DMS 273 treated with DMSO at 0.1 percent for 48 hours (cell line): ENCODE measurements at places on chromosomes 13 and 19.

- DNase-seq: no peak
These were observed 138.7 kb downstream of the KDM4B start for GRCh38 chr19:5107432-5108122.

DNA sequence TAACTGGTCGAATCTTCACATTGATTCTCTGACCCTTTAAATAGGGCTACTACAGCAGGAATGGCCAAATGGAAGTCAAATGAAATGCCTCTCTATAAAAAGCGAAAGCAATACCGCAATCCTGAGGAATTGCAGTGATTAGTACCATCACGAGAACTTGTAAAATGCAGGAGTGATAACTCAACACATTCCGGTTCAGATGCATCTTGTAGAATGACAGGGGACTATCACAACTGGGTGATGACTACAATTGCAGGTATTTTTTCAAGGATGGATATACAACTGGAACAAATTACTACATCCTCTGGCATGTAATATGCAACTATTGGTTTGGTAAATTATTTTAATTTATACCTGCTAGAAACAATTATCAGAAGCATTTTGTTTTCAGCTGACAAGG, 140.4 kb downstream of the PCDH20 start:
- no peak for DNase-seq

- no peak for DNase-seq
These were observed 2.5 kb upstream of the ITM2B start for GRCh38 chr13:48230541-48230940.

DNA sequence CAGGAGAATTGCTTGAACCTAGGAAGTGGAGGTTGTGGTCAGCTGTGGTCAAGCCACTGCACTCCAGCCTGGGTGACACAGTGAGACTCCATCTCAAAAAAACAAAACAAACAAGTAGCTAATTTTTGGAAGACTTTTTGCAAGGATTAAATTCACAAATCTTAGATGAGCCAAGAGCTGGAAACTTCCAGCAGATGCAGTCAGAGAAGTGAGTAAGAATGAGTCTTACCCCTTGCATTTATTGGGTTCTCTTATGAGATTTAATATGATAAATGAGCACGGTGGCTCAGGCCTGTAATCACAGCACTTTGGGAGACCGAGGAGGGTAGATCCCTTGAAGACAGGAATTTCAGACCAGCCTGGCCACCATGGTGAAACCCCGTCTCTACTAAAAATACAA, 44.9 kb upstream of the NBEA start:
- DNase-seq: no peak

DNA sequence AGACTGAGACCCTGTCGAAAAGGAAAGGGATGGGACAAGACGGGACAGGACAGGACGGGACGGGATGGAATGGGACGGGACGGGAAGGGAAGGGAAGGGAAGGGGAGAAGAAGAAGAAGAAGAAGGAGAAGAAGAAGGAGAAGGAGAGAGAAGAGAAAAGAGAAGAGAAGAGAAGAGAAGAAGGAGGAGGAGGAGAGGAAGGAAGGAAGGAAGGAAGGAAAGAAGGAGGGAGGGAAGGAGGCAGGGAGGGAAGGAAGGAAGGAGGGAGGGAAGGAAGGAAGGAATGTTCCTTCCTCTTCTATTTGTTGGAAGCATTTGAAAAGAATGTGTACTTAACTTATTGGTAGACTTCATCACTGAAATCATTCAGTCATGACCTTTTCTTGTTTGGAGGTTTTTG, 9.6 kb upstream of the SHFL start:
- no peak for DNase-seq

GRCh38 chr19:5343848-5344247, 3.2 kb upstream of the PTPRS start:
- peak; percentile 53 for DNase-seq

GRCh38 chr13:94703721-94704314, 8.5 kb downstream of the SOX21 start:
- DNase-seq: no peak

GRCh38 chr19:45180936-45181335, 2.4 kb downstream of the BLOC1S3 start:
- DNase-seq: no peak

DNA sequence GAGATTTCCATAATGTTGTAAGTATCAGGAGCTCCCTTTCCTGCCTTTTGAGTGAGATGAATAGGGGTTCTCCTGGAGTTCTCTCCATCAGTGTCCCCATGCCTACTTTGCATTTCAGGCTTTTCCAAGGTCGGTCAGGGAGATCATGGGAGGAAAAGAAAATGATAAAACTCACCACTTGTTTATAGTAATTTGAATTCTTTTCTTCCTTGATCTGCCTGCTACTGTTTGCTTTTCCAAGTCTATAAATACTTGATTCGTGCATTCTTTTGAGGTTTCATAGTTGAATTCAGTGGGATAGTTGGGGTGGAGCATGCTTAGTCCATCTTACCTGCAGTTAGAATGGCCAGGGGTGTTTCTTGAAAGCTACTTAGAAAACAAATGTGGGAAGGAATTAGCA, 51.5 kb downstream of the PCCA start:
- no peak for DNase-seq

DNA sequence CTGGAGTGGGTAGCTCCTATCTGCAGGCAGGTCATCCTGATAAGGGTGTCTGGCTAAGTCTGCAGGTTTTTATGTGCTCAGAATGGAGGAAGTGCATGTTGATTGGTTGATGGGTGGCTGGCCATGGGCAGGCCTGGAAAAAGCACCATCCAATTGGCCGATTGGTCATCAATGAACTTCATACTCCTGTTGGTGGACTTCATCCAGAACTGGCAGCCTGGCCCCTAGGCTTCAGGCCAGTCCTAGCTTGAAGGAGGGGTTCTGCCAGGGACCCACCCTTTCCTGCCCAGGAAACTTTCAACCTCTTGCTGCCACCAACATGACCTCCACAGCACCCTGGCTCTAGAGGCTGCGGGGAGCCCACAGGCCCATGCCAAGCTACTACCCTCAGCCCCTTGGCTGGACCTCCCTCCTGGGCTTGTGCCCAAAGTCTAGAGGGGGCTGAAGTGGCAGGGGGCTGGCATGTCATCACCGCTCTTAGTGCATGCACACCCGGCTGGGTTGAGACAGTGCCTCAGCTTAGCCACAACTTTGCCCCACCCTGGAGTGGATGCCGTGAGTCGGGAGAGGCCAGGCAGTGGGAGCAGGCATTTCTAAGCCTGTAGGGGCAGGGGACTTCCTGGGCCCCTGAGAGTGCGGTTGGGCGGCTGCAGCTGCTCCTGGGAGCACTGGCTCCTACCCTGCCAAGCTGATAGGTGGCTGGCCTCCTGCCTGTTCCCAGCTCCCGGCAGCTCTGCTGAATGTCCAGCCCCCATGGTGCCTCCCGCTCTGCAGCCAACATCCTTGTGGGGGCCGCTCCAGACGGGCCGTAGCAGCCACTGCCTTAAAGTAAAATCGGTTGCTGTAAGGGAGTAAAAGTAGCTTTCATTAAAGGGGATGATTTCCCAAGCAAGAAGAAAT, 13.2 kb downstream of the DNAJC15 start:
- DNase-seq: no peak

DNA sequence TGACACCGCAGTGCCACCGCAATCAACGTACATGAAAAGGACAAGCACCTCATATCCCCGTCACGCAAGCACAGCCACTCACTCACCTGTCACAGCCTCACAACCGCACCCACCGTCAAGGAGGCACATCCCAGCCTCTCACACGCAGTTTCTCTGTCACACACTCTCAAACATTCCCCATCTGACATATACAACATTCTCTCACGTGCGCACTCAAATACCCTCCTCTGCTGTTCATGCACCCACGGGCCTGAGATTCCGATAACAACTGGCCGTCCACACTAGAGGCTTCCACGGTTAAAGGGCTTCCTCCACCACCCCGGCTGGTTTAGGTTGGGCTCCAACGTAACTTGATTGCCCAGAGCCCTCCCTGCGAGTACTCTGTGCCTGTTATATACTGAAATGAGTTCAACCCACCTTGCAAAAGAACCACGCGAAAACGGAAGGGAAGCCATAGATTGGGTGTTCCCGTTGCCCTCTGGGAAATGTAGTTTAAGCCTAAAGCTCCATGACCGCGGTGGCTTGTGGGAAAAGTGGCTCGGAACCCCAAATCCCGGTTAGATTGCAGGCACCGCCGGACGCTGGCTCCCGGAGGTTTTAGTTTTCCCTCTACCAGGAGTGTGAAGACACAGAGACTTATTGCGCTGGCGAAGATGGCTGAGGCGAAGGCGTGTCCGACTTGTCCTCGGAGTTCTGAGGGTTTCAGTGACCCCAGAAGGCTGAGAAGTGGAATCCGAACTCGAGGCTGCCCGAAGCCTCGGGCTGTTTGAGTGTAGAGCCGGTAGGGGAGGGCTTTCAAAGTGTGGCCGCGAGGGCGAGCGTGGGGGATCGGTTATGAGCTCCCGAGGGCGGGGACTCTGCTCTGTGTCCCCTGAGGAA, at the start of gene ZNF573:
TSS of gene ZNF573 (minus strand) at position 460 of the 879 bp plus-strand sequence. CDS start 5,857 bp downstream, outside the sequence.
- peak; percentile 83 for DNase-seq

GRCh38 chr19:44757735-44758505, 9.4 kb downstream of the BCL3 start:
- DNase-seq: no peak

GRCh38 chr13:99046851-99047250, 69.0 kb upstream of the DOCK9 start:
- no peak for DNase-seq

GRCh38 chr13:50466456-50466855, 377.0 kb downstream of the DLEU7 start:
- no peak for DNase-seq

DNA sequence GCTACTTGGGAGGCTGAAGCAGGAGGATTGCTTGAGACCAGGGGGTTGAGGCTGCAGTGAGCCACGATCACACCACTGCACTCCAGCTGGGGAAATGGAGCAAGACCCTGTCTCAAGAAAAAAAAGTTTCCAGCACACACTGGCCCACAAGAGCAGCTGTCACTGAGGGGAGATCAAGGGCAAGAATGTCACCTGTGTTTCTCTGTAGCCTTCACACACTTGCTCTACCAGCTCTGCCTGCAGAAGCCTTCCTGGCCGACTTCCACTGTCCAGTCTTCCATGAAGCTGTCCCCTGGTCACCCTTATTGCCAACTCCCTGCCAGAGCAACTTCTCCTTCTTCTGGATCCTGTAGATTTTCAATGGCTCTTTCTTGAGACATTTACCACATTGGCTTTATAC, 158.0 kb downstream of the KCTD15 start:
- no peak for DNase-seq

DNA sequence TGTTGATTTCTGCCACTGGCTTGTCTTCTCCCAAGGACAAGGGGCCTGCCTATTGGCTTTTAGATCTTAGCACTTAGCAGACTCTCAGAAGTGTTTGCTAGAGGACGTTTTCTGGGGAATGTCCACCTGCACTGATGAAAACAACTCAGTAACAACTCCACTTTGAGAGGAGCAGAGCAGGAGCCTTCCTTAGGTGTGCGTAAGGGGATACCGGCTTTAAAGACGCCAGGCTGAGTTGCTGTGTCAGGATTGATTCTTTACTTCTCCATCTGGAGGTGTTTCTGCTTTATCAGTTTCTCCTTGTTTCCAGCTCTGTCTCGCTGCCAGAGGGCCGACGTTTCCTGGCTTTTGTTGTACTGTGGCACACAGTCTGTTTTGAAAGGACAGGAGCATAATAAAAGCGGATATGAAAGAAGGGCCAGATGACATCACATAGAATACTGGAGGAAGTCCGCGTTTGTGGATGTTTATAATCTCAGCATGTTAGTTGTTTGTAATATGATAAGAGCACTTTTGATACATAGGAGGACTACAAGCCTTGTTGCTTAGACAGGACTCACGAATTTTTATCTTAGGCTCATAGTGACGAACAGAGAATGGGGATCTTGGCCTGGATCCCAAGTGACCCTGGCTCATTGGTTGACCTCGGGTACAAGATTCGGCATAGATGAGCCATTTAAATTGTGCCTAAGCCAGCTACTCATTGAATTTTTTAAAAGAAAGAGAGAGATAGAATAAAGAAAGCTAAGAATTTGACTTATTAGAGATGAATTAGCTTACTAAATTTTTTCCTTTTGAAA, 34.6 kb downstream of the COL4A2 start:
- DNase-seq: no peak

DNA sequence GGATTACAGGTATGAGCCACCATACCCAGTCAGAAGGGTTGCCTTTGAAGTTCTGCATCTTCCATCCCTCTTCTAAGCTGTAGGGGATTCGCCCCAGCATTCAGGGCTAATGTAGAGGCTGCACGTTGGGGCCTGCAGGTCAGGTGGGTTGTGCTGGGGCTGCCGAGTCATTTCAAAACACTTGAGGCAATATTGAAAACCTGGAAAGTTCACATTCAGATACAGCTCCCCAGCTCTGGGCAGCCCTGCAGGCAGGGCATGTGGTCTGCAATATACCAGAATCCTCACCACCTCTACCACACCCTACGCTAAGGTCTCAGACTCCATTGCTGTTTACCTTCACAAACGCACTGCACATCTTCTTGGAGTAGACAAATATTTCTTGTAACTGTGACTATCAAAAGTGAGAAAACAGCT, 24.6 kb downstream of the CCNE1 start:
- DNase-seq: no peak

- no peak for DNase-seq
These were observed 746.9 kb upstream of the PCDH9 start for GRCh38 chr13:67977066-67977465.

DNA sequence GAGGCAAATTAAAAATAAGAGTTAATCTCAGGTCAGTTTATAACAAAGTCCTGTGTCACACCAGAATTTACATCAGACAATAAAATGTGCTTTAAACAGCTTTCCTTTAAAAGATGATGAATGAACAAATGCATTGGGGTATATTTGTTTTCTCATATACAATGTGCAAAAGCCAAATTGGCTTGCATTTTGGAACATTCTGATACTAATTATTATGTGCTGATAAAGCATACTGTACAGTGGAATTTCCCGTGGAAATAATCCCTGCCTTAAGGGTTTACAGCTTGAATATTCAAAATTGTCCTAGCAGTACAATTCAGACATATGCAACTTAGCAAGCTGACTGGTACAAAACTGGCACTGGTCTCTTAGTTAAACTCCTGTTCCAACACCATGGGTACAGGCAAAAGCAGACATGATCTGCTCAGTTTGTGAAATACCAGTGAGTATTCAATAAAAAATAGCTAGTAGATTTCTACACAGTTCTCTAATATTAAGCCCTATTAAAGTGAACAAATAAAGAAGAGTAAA, 373.4 kb downstream of the SLITRK1 start:
- no peak for DNase-seq

- peak; percentile 14 for DNase-seq
These were observed 64.0 kb downstream of the SERP2 start for GRCh38 chr13:44437356-44438233.

DNA sequence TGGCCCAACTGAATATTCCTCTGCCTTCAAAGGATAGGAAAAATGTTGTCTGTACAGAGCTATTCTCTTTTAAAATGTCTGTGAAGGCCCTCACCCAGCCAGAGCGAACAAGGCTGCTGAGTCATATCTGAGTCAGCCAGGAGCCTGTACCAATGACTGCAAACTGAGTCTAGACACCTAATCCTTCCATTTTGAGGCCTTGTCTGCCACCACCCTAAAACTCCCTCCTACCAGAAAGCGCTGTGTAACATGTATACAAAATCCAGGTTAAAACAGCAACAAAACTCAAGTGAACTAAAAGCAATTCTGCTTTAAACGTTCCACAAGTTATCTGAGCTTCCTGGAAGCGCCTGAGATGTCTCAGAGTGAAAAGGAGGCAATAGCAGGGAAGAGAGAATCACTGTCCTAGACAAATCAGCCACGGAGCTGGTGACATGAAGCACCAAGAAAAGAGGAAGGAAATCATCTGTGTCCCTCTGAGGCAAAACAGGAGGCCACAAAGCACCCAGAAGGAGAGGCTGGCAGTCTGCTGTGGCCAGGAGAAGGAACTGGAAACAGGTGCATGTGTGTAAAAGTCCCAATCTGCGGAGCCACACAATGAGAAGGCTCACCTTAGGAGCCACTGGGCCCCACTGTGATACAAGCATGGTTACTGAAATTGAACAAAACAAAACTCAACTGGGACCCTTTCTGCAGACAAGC, 10.2 kb downstream of the DHRS12 start:
- DNase-seq: no peak
